ENCODE measurements at places on chromosomes 7 and 10.

DNA sequence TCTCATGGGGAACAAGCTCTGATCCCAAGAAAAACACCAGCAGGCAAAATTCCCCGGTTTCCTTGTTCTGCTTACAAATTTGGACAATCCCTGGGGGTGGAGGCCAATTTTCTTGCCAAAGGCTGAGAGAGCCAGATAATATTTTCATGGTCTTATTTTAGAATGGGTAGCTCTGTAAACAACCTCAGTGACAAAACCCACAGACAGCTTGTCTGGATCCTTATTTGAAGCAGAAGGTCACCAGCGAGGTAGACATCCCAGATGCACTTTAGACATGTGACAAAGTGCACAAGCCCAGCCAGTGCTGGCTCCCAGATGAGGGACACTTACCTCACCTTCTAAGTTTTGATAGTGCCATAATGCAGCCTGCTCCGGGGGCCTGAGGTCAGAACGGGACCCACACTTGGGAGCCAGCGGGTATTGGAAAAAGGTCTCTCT lies 102.6 kb upstream of the DDC start:
- no peak for DNase-seq

GRCh38 chr10:14385596-14386593 lies 55.2 kb upstream of the FRMD4A start:
- DNase-seq, result no peak

- DNase-seq, result no peak
Measured at GRCh38 chr7:89336121-89336520, 540.6 kb upstream of the TEX47 start.

DNA sequence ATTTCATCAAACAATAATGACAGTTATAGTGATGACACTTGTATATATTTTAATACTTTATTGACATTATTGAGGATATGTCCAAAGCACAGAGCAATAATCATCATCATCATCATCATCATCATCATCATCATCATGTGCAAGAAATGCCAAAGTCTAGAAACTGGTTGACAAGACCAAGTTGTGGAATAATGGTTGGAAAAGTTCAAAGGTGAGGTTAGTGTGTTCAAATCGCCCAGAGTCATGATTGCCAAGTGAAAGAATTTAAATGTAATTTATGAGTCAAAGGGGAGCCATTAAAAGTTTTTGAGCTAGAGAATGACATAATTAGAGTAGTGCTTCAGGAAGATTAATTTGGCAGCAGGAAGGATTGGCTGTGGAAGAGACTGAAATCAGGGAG lies 852.4 kb downstream of the SORCS1 start:
- no peak for DNase-seq

All from activated CD4-positive, alpha-beta T cell treated with anti-CD3 and anti-CD28 coated beads, Interleukin-2, amount 50 U/mL, for 24 hours (primary cell).